Hematopoietic multipotent progenitor cell treated with erythropoietin and hydrocortisone succinate and interleukin-3 and kit ligand, for 6 days (in vitro differentiated cells): ENCODE measurements at places on chromosomes 13 and 19.

- no peak for DNase-seq
Measured at GRCh38 chr19:3099347-3100145, 5.4 kb downstream of the GNA11 start.

- DNase-seq = peak; percentile 66
Measured at GRCh38 chr13:77460195-77460594, 75.3 kb upstream of the SCEL start.

- no peak for DNase-seq
Measured at GRCh38 chr13:52395704-52396103, 10.3 kb downstream of the THSD1 start.

DNA sequence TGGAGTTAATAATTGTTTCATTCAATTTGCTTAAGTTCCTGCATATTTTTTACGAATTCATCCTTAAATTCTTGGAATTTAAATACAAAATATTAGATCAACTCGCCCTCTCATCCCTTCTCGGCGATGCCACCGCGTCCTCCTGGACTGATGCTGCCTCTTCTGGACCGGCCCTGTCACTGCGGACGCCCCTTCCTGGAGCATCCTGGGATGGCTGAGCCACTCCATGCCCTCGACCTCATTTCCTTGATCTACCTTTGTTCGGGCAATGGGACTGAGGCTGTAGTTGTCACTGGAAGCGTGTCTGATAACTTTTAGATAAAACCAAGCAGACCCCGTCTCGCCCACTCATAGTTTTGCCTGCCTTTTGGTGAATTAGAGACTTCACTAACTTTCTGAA is 283.7 kb downstream of the TEX29 start:
- DNase-seq = no peak

GRCh38 chr13:74465271-74465670 is 331.1 kb upstream of the KLF12 start:
- DNase-seq = no peak

- DNase-seq = no peak
Measured at GRCh38 chr13:34258646-34259386, 440.9 kb downstream of the RFC3 start.

DNA sequence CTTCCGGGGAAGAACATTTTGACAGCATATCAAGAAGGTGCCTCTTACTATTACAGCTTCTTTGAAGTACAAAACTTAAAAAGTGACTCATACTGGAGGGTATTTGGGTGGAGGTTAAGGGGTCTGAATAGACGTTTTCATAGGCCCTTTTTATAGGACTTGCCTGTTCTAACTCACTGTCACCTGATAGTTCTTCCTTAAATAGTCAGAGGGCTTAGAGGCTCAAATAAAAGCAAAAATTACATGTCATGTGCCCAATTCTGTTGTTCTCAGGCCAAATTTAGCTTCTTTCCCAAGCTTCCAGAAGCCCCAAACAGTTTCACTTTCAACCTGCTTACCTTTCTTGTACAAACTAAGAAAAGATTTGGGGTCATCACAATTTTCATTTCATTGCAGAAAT is 16.1 kb upstream of the SLC46A3 start:
- no peak for DNase-seq

GRCh38 chr13:107367258-107367657 is 799.3 kb upstream of the ARGLU1 start:
- DNase-seq = no peak

GRCh38 chr19:33832633-33833032 is 36.0 kb downstream of the KCTD15 start:
- no peak for DNase-seq

DNA sequence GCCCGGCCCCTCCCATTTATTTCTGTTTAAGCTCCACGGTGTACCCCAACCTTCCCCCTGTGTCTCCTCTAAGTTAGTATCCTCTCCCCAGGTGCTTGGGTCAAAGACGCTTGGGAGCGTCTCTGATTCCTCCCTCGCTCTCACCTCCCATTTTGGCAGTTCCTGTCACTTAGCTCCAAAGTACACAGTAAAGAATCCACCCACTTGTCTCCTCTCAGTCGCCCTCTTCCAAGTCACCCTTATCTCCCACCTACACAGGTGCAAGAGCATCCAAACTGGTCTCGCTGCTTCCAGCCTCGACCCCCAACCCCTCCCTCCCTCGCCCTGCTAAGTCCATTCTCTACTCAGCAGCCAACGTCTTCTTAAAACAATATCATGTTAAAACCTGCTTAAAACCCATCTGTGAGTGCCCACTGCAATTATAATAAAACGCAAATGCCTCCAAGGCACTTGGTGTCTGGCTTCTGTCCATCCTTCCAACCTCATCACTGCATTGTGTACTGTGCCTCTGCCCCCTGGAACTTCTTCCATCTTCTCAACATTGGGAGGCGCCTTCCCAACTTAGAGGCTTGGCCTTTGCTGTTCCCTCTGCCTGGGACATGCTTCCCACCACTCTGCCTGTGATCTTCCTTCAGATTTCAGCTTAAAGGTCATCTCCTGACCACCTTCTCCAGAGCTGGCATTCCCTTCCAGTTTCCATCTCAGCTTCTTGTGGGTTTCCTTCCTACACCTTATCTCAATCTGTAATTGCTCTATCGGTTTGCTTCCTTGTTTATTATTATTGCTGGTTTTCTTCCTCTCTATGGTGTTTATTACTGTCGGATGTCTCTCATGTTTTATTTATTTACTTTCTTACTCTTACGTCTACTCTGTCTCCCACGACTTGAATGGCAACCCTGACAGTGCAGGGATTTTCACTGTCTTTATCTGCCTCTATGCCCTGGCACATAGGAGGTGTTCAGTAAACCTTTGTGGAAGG is 9.5 kb upstream of the KLK14 start:
- no peak for DNase-seq

GRCh38 chr19:19354932-19355331 is 34.3 kb downstream of the MAU2 start:
- DNase-seq = no peak

DNA sequence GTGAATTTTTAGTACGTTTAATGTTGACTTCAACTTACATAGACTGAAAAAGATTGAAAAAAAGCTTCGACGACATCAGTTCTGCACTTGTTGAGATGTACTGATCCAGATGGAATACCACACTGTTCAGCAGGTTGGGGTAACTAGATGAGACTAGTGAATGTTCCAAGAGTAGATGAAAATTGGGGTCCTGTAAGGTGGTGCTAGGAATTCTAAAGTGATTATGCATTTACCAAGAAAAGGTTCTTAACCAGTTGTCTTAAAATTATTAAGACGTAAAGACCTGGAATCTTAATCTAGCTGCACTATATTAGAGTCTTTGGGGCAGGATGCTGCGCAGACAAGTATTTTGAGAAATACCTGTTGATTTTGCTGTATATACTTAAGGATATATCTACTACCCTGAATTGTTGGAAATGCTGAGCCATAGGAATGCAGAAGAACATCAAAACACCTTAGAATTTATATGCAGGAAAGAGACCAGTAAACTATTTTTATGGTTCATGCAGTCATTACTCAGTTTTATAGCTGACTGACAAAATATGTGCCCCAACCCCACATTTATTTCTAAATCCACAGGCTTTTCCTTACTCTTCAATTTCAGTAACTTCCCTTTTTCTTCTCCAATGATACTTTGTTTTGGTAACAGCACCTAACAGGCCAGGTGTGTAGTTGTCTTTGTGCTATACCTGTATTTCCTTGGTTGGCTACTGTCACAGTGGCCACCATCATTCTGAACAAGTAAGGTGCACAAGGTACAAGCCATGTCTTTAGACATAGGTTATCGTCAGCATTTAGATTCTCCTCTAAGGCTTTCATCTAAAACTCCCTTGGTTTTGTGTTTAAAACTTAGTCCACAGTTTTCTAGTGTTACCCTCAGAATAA is 8.6 kb downstream of the MIR17HG start:
- no peak for DNase-seq

DNA sequence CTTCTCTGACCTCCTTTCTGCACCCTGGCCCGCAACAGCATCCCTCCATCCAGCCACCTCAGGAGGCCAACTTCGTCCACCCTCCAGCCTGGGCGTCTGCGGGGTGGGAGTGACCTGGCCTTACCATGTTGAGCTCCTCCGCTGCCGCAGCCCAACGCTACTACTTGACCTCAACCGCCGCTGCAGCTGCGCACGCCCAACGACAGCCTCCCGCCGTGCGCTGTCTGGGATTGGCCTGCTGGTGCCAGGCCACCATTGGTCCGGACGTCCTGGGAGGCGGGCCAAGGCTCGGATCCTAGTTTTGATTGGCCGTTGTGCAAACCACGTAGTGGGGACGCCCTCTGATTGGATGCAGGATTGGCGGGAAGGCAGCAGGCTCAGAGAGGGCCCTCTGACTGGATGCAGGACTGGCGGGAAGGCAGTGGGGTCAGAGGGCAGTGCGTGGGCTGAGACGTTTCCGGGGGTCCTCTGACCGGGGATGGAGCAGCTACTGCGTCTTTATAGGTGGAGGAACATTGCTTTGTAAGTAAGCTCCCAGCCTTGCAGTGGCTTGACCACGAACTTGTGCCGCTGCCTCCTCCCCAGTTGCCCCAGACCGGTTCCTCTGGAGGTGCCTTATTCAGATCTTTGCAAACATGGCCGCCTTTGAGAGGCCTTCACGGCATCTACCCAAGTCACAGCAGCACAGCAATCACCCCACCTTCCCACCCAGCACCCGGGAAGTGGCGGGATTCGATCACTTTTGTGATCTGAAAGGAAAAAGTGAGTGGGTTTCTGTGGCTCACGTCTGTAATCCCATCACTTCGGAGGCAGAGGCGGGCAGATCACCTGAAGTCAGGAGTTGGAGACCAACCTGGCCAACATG is at the start of gene TUBA3C:
TUBA3C (minus strand) TSS at position 204 of the 865 bp plus-strand sequence; CDS start at position 127, 77 bp downstream.
- no peak for DNase-seq

- no peak for DNase-seq
Measured at GRCh38 chr13:111513766-111514609, 193.5 kb downstream of the TEX29 start.

DNA sequence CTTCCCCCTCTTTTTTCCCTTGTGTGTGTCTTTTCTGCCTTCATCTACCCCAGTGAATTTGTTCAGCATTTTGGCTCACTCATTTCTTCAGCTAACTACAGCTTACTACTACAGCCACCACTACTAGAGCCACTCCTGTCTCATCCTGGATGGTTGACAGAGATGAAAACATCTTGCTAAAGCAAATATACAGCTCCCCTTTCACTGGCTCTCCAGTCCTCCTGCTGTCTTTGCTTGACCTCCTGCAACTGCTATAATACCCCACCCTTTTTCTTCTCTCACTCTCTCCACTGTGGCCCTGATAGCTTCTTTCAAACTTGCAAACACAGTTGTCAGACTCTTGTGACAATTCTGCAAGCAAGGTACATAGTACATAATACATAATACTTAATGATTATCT is 523.6 kb downstream of the DCT start:
- DNase-seq = no peak

GRCh38 chr13:85074543-85075313 is 724.5 kb downstream of the SLITRK6 start:
- DNase-seq = no peak

GRCh38 chr19:3710265-3710812 is 2.2 kb downstream of the TJP3 start:
- DNase-seq = peak; percentile 47

- DNase-seq = peak; percentile 75
Measured at GRCh38 chr19:34254698-34255432, 511 bp downstream of the GARRE1 start.

DNA sequence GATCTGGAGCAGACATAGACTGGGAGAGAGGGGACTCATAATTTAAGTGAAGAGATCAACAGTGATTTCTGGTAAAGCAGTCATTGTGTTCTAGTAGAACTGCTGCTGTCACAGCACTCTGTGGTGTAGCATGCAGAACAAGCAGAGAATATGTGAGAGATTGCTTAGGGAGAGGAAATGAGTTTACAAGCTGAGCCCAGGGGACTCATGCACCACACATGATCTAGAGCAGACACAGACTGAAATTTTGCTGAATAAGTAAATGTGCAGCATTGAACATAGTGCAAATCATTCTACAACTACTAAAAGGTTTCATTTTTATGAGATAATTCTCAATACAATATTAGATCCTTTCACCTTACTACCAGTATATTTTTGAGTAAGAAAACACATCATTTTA is 125.7 kb downstream of the MYO16 start:
- no peak for DNase-seq
